ENCODE measurements at places on chromosomes 6 and 20. TPM values are rescaled to one million over a fixed set of nuclear protein-coding genes. Genes with fewer than 3 reads are reported as not detected.

Gene SIRT5
- total RNA-seq, result 8.6 TPM

Gene AKAP7
- 4.9 TPM for total RNA-seq

Gene SH3BGRL2
- 14.1 TPM for total RNA-seq

Gene WFDC10B
- not detected for total RNA-seq

DNA sequence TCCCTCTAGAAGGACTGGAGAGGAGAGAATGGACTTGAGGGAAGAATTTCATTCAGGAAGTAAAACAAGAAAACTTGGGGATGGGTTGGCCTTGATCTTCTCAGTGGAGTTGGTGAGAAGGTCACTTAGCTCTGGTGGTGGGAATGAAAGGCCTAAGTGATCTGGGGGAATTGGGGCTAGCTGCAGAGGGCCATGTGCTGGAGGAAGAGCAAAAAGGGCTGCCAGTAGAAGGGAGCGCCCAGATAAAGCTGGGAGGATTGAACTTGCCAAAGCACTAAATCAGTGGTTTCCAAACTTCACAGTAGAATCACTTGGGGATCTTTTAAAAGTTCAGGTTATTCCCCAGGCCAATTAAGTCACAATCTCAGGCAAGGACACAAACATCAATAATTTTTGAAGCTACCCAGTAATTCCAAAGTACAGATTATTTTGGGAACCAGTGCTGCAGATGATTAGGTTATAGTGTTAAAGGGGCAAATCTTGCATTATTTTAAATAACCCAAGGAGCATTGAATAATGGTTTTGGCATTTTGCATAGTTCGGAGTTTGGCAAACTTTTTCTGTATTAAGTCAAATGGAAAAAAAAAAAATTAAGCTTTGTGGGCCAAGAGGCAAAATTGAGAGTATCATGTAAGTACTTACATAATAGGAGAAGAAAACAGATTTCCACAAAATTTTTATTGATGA is 36.5 kb upstream of the RFPL4B start:
- H3K36me3 ChIP-seq, result no peaks in the 10 kb centered on the region
- no peak overlapping the region for H3K4me3 ChIP-seq
- H3K27me3 ChIP-seq, result no peaks in the 10 kb centered on the region
- no peak for DNase-seq
- H3K27ac ChIP-seq, result no peak overlapping the region

- no peak for DNase-seq
- H3K4me1 ChIP-seq, result peaks cover 10% of the 10 kb centered on the region
- no peaks in the 10 kb centered on the region for H3K36me3 ChIP-seq
- H3K4me3 ChIP-seq, result no peak overlapping the region
Observed at GRCh38 chr6:83514466-83514865, 2.1 kb downstream of the PRSS35 start.

DNA sequence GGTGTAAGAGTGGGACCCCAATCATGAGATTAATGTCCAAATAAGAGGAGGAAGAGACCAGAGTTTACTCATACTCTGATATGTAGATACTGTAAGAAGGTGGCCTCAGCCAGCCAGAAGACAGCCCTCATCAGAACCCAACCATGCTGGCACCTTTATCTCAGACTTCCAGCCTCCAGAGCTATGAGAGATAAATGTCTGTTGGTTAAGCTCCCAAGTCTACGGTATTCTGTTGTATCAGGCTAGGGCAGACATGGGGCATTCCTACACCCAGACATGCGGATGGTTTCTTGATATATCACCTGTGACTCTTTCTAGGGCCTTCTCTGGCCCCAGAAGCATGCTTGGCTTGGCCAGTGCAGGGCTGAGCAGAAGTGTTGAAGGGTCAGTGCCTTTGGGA is 247.4 kb upstream of the RIN2 start:
- no peaks in the 10 kb centered on the region for H3K27me3 ChIP-seq
- H3K4me1 ChIP-seq, result no peaks in the 10 kb centered on the region
- H3K36me3 ChIP-seq, result no peaks in the 10 kb centered on the region
- no peak overlapping the region for H3K27ac ChIP-seq
- no peak for DNase-seq

GRCh38 chr20:20148779-20149178 is 96.4 kb downstream of the CFAP61 start:
- H3K4me1 ChIP-seq, result no peaks in the 10 kb centered on the region
- no peak overlapping the region for H3K4me3 ChIP-seq
- no peak for DNase-seq
- no peaks in the 10 kb centered on the region for H3K27me3 ChIP-seq
- H3K36me3 ChIP-seq, result no peaks in the 10 kb centered on the region
- H3K27ac ChIP-seq, result no peak overlapping the region

- no peak overlapping the region for H3K27ac ChIP-seq
- H3K4me1 ChIP-seq, result no peaks in the 10 kb centered on the region
- no peaks in the 10 kb centered on the region for H3K27me3 ChIP-seq
- no peak overlapping the region for H3K4me3 ChIP-seq
- no peak for DNase-seq
- no peaks in the 10 kb centered on the region for H3K36me3 ChIP-seq
Observed at GRCh38 chr20:39338469-39339376, 376.6 kb downstream of the DHX35 start.

- no peaks in the 10 kb centered on the region for H3K36me3 ChIP-seq
- H3K4me3 ChIP-seq, result no peak overlapping the region
- H3K4me1 ChIP-seq, result peaks cover 9% of the 10 kb centered on the region
- H3K27me3 ChIP-seq, result no peaks in the 10 kb centered on the region
- DNase-seq, result no peak
- no peak overlapping the region for H3K27ac ChIP-seq
Observed at GRCh38 chr6:1482381-1483166, 93.2 kb downstream of the FOXF2 start.

DNA sequence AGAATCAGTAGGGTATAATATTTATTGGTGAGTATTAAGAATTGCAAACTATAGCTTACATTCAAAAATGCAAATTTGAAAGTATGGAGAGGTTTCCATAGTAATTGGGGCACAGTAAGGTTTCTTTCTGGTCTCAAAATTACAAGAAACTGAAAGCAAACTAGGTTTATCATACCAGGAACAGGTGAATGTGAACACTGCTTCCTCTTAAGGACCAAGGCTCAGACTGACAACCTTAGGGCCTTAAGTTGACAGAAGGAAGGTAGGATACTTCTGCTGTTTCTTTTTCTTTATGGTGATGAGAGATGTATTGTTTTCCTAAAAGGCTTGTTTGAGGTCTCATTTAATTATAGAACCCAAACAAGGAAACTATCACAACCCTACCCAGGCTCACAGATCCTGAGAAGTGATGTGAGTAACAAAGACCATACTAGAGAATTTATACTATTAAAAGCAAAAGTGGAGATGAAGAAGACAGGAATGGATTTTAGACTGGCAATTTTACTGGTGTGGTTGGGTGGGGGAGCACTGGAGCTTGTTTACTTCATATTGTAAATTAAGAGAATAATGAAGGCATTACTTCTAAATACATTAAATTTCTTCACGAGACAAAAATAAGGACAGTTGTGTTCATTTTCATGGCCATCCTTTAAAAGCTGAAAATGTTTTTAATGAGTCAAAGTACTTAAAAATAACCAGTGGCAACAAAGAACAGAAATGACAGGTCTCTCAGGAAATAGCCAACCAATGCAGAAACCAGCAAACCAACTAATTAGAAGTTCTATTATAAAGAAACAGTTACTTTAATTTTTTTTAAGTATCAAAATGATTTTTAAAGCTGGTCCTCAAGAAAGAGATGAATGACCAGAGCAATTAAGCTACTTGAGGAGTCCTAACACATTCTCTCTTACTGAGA is 21.3 kb downstream of the STAU1 start:
- no peak overlapping the region for H3K4me3 ChIP-seq
- DNase-seq, result no peak
- no peaks in the 10 kb centered on the region for H3K27me3 ChIP-seq
- no peaks in the 10 kb centered on the region for H3K36me3 ChIP-seq
- H3K27ac ChIP-seq, result no peak overlapping the region

DNA sequence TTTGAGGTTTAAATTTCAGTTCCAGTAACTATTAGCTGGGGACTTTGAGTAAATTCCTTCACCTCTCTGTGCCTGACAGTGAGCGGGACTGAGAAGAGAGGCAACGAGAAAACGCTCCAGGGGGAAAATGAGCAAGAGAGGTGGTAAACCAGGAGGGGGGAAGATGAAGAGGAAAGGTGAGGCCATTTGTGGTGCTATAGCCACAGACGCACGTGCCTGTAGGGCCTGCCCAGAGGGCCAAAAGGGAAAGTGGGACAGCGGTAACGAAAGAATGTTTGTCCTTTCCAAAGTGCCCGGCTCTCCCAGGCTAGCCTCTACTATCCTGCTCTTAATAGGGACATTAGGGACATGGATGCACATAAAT is 99.2 kb downstream of the BMP7 start:
- no peak for DNase-seq
- no peaks in the 10 kb centered on the region for H3K36me3 ChIP-seq
- no peaks in the 10 kb centered on the region for H3K4me1 ChIP-seq

- no peak for DNase-seq
- H3K36me3 ChIP-seq, result no peaks in the 10 kb centered on the region
- H3K4me3 ChIP-seq, result no peak overlapping the region
- H3K27me3 ChIP-seq, result no peaks in the 10 kb centered on the region
Observed at GRCh38 chr6:130009146-130009545, 9.2 kb upstream of the L3MBTL3 start.

- no peaks in the 10 kb centered on the region for H3K27me3 ChIP-seq
- peaks cover 27% of the 10 kb centered on the region for H3K4me1 ChIP-seq
- DNase-seq, result peak; percentile 73
- no peaks in the 10 kb centered on the region for H3K36me3 ChIP-seq
- H3K4me3 ChIP-seq, result no peak overlapping the region
Observed at GRCh38 chr20:51339721-51340450, 202.6 kb downstream of the NFATC2 start.
